HCT116 (cell line): ENCODE measurements at places on chromosomes 2 and 18. TPM values are rescaled to one million over a fixed set of nuclear protein-coding genes. Genes with fewer than 3 reads are reported as not detected.

GRCh38 chr18:69935319-69936190 is 12.1 kb downstream of the CD226 start:
- no peak overlapping the region for H3K4me3 ChIP-seq
- no peaks in the 10 kb centered on the region for H3K36me3 ChIP-seq
- H3K4me1 ChIP-seq: peaks cover 4% of the 10 kb centered on the region; the same call in 1 of the 2 replicates
- H3K27me3 ChIP-seq: no peaks in the 10 kb centered on the region
- peak; percentile 2 for DNase-seq
- no peak overlapping the region for H3K27ac ChIP-seq

DNA sequence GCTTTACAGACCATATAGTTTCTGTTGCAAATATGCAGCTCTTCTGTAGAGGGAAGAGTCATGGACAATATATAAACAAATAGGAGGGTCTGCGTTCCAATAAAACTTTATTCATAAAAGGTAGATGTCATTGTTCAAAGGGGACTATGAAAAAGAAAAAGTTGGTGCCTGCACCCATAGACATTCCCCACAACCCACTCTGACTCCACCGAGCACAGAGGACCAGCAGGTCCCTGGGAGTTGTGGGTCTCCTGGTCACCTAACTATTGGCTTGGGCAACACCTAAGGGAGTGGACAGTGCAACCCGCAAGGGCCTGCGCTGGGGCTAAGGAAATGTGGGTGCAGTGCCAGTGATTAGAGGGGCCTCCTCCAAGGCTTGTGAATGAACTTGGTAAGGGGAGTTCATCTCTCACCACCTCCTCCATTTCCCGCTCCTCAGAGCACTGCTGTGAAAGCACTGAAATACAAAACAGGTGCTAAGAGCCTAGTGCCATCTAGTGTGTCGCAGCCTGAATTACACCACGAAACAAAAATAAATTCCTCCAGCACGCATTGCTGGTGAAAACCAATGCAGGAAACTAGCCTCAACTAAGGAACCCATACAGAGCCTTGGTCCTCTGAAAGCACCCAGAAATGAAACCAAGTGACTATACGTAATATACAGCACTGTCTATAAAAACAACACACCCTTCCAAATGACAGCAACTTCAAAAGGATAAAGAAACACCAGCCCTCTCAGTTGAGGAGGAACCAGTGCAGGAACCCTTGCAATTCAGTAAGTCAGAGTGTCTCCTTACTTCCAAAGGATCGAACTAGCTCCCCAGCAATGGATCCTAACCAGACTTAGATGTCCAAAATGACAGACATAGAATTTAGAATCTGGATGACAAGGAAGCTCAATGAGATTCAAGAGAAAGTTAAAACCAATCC is 166.6 kb downstream of the RNF144A start:
- H3K4me1 ChIP-seq: no peaks in the 10 kb centered on the region
- no peaks in the 10 kb centered on the region for H3K27me3 ChIP-seq
- peak; percentile 32 for DNase-seq
- no peak overlapping the region for H3K27ac ChIP-seq
- H3K4me3 ChIP-seq: no peak overlapping the region

DNA sequence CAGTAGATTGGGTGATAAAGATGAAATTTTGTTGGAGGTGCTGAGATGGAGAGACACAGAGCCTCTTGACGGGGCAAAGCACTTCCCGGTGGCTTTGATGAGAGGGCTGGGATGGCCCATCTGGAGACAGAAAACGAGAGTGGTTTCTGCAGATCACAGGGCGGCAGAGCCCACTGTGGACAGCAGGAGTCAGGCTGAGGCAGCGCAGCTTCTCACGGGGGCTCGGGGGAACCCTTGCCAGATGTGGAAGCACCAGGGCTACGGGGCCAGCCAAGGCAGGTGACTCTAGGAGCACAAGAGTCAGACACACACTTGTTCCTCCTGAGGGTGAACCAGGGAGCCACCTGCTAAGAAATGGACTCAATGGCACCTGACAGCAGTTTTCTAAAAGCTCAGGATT is 78.5 kb downstream of the TPO start:
- H3K4me3 ChIP-seq: no peak overlapping the region
- H3K27me3 ChIP-seq: no peaks in the 10 kb centered on the region
- no peak for DNase-seq

DNA sequence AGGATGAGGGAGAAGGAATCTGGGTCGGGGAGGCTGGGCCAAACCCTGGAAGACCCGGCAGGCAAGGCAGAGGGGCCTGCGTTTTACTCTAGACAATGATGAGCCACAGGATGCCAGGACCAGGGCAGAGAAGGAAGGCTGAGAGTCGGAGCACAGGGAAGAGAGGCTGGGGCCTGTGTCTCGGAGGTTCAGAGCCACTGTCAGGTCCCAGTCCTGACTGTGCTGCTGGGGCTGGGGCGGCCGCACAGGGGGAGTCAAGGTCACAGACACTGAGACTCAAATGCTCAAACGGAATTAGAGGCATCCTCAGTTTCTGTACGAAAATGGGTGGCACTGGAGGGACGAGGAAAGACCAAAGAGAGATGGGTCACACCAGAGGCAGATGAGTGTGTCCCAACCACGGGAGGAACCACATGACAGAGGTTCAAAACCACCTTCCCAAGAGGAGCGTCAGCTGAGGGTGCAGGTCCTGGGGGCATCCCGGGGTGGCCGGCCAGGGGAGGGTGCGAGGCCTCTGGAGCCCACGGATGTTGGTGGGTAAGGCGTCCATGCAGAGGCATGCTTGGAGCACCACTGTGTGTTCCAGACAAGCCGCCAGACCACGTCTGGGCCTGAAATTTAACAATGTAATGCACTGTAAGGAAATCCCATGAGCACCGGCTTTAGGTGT is 14.7 kb downstream of the HDAC4 start:
- no peak for DNase-seq
- no peaks in the 10 kb centered on the region for H3K27me3 ChIP-seq
- no peak overlapping the region for H3K27ac ChIP-seq
- no peaks in the 10 kb centered on the region for H3K36me3 ChIP-seq

DNA sequence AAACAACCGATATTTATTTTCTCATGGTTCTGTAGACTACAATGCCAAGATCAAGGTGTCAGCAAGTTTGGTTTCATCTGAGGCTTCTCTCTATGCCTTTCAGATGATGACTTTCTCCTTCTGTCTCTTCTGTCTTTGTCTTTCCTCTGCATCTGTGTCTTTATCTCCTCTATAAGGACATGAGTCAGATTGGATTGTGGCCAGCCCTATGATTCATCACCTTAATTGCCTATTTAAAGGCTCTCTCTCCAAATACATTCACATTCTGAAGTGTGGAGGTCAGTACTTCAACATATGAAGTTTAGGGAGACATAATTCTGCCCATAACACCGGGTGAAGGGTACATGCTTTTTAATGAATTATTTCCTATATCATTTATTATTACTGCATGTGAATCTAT is 71.2 kb upstream of the CNTNAP5 start:
- no peak overlapping the region for H3K4me3 ChIP-seq
- H3K27me3 ChIP-seq: no peaks in the 10 kb centered on the region
- DNase-seq: no peak
- H3K27ac ChIP-seq: no peak overlapping the region
- no peaks in the 10 kb centered on the region for H3K4me1 ChIP-seq

DNA sequence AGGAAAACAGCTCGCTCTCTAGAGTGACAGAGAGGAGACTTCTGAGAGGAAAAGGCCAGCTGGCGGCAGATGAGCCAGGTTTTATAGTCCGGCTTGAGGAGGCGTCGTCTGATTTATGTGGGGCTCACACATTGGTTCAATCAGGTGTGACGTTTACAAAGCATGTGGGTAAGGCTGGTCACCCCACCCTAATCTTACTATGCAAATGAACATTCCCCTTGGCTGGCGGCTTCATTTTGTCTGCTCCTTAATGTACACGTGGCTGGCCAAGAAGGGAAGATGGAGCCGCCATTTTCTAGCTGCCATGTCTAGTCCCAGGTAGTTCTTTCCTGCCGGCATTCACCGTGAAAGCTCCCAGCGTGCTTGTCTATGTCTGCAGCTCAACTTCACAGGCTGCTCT is 299.1 kb upstream of the SPRED2 start:
- no peaks in the 10 kb centered on the region for H3K36me3 ChIP-seq
- no peak overlapping the region for H3K4me3 ChIP-seq
- no peaks in the 10 kb centered on the region for H3K4me1 ChIP-seq
- no peaks in the 10 kb centered on the region for H3K27me3 ChIP-seq
- H3K27ac ChIP-seq: no peak overlapping the region
- no peak for DNase-seq

- H3K4me3 ChIP-seq: no peak overlapping the region
- no peaks in the 10 kb centered on the region for H3K36me3 ChIP-seq
- DNase-seq: no peak
- no peaks in the 10 kb centered on the region for H3K27me3 ChIP-seq
Measured at GRCh38 chr18:8293184-8293583, 316.1 kb upstream of the RAB12 start.

DNA sequence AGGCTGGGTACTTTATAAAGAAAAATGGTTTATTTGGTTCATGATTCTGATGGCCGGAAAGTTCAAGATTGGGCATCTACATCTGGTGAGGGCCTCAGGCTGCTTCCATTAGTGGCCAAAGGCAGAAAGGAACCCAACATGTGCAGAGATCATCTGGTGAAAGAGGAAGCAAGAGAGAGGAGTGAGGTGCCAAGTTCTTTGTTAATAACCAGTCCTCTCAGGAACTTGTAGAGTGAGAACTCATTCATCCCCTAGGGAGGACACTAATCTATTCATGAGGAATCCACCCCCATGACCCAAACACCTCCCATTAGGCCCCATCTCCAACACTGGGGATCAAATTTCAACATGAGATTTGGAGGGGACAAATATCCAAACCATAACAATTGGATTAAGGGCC is 17.8 kb upstream of the SERPINE2 start:
- H3K27ac ChIP-seq: no peak overlapping the region
- no peaks in the 10 kb centered on the region for H3K4me1 ChIP-seq
- no peaks in the 10 kb centered on the region for H3K36me3 ChIP-seq
- H3K4me3 ChIP-seq: no peak overlapping the region

GRCh38 chr2:119782308-119783027 is 22.7 kb downstream of the PTPN4 start:
- no peak for DNase-seq
- no peaks in the 10 kb centered on the region for H3K4me1 ChIP-seq
- H3K36me3 ChIP-seq: no peaks in the 10 kb centered on the region
- no peak overlapping the region for H3K27ac ChIP-seq

DNA sequence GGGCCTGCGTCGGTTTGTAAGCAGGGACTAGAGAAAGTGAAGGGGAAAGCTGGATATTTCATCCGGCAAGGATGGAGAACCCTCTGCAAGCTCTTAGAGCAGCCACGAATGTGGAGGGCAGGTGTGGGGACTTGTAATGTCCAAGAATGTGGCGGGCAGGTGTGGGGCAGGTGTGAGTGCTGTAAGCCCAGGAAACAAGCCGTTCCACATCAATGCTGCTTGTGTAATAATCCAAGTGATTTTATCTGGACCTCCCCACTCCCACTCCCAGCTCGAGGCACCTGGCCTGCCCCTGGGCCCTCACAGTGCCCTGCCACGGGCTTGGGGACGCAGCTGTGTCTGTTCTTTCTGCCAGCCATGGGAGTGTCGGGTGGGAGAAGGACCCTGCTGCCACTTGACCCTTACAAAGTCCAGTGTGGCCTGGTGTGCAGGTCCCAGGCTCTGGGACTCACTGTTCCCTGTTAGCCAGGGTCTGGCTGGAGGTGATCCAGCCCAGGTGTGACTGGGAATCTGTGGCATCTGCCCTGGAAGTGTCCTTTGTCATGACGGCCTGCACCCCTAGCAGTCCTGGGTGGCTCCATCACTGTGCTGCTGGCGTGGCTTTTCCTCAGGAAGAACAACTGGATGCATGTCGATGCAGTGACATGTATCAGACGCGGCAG is 42.8 kb downstream of the SOX11 start:
- no peak overlapping the region for H3K27ac ChIP-seq
- H3K4me3 ChIP-seq: no peak overlapping the region

- H3K27ac ChIP-seq: no peak overlapping the region
- no peak overlapping the region for H3K4me3 ChIP-seq
- no peak for DNase-seq
- H3K36me3 ChIP-seq: no peaks in the 10 kb centered on the region
- H3K4me1 ChIP-seq: no peaks in the 10 kb centered on the region
Measured at GRCh38 chr2:6072768-6073167, 380.6 kb downstream of the SOX11 start.

DNA sequence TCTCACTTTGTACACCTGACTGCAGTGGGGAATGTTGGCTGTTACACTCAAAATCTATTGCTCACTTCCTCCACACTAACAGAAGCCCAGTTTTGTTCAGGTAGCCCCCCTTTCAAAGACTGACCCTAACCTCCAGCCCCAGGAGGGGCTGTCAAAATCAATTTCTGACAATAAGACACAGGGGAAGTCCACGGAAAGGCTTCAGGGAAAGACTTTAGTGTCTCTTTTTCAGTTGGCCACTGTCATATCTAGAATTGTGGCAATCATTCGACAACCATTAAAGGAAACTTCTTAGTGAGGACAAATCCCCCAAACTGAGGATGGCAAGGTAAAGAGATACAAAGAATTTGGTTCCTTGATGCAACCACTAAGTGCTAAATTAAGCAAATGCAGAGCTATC is 59.0 kb downstream of the BARD1 start:
- no peaks in the 10 kb centered on the region for H3K4me1 ChIP-seq
- H3K27ac ChIP-seq: no peak overlapping the region
- no peaks in the 10 kb centered on the region for H3K27me3 ChIP-seq
- no peak overlapping the region for H3K4me3 ChIP-seq
- no peak for DNase-seq
- H3K36me3 ChIP-seq: peaks cover 4% of the 10 kb centered on the region; the same call in 1 of the 2 replicates

GRCh38 chr2:162174746-162175145 is 22.7 kb upstream of the GCG start:
- H3K36me3 ChIP-seq: no peaks in the 10 kb centered on the region
- no peak overlapping the region for H3K4me3 ChIP-seq
- H3K27ac ChIP-seq: no peak overlapping the region
- no peak for DNase-seq
- no peaks in the 10 kb centered on the region for H3K4me1 ChIP-seq
- H3K27me3 ChIP-seq: no peaks in the 10 kb centered on the region

DNA sequence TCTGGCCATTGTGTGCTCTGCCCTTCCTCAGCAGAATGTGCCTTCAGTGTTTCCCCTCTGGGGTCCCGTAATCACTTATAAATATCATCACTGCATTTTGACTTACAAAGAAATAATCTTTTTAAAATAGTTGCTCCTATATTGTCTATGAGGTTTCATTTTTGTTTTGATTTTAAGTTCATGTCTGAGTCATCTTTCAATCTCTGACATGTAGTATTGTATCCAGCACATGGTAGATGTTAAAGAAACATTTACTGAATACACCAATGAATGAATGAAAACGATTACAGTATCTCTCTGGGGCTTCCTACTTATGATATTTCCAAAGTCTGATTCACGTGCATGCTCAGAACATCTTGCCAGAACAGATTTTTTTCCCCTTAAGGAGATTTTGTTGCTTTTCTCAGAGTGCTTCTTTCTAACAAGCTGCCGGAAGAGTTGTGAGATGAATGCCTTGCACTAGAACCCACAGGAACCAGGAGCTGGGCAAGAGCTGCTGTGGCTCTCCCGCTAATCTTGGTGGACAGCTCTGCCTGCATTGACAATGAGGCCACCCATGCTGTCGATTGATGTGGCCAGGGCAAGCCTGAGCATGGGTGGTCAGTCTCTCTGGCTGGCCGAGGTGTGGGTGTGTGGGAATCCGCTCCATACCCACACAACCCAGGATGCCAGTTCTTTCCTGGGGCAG is 199.4 kb downstream of the CYRIA start:
- no peak overlapping the region for H3K27ac ChIP-seq
- no peak for DNase-seq
- H3K27me3 ChIP-seq: peaks cover 5% of the 10 kb centered on the region; the same call in 1 of the 2 replicates

Gene TBR1
- 0.17 TPM for total RNA-seq

Gene FAM124B
- not detected for total RNA-seq

Gene ADCY3
- 71.1 TPM for total RNA-seq

Gene SCYGR4
- not detected for total RNA-seq

Gene DLX1
- 2.0 TPM for total RNA-seq
